ENCODE measurements at places on chromosomes 7 and 10.

DNA sequence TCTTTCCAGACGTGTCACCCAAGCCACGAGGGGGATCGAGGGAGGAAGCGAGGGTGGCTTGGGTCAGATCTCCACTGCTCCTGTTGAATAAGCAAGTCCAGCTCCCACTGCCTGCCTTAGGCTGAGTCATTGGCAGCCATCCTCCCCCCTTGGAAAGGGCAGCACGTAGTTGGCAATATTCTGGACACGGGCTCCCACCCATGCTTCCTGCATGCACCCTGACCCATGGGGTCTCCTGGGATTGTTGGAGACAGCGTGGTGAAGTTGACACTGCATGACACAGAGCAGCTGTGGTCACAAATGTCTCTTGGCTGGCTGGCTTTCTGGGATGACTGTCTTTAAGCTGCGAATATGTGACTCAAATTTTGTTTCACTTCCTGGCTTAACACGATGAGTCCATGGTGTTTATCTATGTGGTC lies 11.2 kb downstream of the BTBD16 start:
- no peak for DNase-seq

DNA sequence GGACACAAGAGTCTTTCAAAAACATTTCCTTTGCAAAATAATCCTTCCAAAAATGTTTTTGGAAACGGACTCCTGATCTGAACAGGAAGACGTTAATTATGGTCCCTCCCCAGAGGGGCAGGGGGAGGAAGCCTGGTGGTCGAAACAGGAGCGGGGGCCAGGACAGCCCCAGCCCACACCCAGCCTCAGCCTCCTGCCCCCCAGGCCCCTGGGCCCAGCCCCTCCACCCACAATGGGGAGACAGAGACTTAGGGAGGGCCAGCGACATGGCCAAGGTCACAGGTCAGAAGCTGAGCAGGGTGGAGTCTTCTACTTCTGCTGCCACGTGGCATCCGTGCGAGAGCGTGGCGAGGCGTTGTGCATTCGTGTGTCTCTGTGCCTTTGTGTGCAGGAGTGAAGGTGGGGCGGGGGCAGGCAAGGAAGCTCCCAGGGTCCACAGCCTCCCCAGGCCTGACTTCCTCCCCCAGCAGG lies 14.0 kb upstream of the GRIFIN start:
- DNase-seq, result no peak

GRCh38 chr10:115355162-115355760 lies 262.1 kb downstream of the ATRNL1 start:
- DNase-seq, result no peak

GRCh38 chr7:144738708-144739314 lies 97.0 kb downstream of the TPK1 start:
- no peak for DNase-seq

DNA sequence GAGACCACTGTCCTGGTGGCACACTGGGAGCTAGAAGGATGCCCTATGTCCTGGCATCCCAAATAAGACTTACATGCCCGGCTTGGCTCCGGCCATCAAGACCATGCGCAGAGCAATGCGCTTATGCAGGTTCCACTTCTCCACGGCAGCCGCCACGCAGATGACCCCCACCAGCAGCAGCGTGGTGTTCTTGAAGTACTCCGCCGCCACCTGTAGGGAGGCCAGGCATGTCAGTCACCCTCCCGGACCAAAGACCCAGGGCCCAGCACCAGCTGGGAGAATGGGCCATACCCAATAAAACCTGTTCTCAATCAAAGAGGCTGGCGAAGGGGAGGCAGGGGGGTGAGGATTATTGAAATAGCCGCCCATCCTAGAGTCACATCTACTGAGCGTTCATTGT lies 19.9 kb downstream of the SLC13A4 start:
- no peak for DNase-seq

- DNase-seq, result no peak
These were observed 47.0 kb downstream of the AMZ1 start for GRCh38 chr7:2734751-2735571.

Measured in activated CD8-positive, alpha-beta memory T cell treated with anti-CD3 and anti-CD28 coated beads for 4 hours (primary cell).